CD14-positive monocyte (primary cell): ENCODE measurements at places on chromosomes 7 and 10. TPM values are rescaled to one million over a fixed set of nuclear protein-coding genes. Genes with fewer than 3 reads are reported as not detected.

The CNPY1 gene
- not detected for polyA plus RNA-seq

The GPR26 gene
- not detected for polyA plus RNA-seq

The NPC1L1 gene
- 0.01 and 0.04 TPM in 2 replicates for polyA plus RNA-seq

The IL6 gene
- polyA plus RNA-seq: 0.81 and 3.5 TPM in 2 replicates

The NUTM2B gene
- polyA plus RNA-seq: not detected

DNA sequence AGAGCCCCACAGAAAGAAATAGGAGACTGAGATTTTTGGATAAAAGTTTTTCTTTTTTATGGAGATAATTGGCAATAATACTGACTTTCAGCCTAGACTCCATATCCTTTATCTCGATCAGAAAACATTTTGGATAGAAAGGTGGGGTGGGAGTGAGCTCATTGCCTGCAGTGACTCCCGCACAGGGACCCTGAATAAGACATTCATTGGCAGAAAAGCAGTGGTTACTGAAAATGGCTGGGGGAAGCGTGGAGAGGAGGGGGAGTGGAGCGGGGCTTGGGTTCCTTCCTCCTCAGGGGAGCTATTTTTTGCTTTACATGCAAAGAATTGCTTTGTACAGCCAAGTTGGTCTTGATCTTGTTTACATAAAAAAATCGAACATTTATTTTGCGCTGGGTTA, 90.4 kb upstream of the BMPER start:
- no peaks in the 10 kb centered on the region for H3K27me3 ChIP-seq
- H3K4me3 ChIP-seq: no peak overlapping the region
- DNase-seq: no peak
- H3K27ac ChIP-seq: no peak overlapping the region

DNA sequence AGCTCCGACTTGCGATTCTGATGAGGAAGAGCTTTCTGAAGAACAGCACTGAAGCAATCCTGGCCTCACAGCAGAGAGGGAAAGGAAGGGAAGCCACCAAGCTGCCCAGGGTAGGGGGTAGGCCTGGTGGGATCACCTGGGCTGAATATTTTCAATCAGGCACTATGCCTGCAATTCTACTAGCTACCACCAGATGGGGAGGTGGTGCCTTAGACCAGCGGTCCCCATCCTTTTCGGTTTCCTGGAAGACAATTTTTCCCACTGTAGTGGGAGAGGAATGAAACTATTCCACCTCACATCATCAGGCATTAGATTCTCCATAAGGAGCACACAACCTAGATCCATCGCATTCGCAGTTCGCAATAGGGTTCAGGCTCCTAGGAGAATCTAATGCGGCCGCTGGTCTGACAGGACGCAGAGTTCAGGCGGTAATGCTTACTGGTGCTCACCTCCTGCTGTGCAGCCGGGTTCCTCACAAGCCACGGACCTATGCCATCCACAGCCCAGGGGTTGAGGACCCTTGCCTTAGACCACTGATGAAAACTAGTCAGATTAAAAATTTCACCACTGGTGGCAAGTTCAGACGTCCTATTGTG, 2.7 kb downstream of the LRRC20 start:
- H3K4me1 ChIP-seq: peaks cover 15% of the 10 kb centered on the region
- DNase-seq: no peak
- peaks cover 11% of the 10 kb centered on the region for H3K27me3 ChIP-seq
- no peak overlapping the region for H3K4me3 ChIP-seq

GRCh38 chr10:18159557-18159956, 19.3 kb downstream of the CACNB2 start:
- H3K4me1 ChIP-seq: no peaks in the 10 kb centered on the region
- no peaks in the 10 kb centered on the region for H3K27me3 ChIP-seq
- no peak for DNase-seq
- no peak overlapping the region for H3K4me3 ChIP-seq
- no peak overlapping the region for H3K27ac ChIP-seq

DNA sequence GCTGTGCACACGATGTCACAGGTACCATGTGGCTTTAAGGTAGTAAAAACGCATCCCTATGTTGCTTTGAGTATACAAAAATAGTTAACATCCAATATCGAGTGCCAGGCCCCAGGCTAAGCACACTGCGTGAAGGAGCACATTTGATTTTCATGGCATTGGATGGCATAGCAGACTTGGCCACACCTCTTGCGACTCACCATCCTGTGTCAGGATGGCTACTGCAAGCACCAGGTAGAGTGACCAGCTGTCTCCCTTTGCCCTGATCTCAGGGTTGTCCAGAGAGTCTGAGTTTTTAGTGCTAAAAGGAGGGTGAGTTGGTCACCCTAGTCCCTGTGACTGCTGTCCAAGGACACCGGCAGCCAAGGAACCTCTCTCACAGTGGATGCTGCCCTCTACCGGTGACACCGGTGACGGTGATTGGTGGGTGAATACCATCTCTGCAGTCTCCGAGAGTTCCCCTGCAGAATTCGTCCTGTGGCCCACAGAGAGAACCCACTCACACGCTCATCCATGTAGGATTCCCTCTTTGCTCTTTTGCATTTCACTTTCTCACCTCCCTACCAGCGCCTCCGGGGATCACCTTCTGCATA, 76.1 kb downstream of the BICC1 start:
- H3K4me3 ChIP-seq: no peak overlapping the region
- H3K27ac ChIP-seq: no peak overlapping the region
- no peak for DNase-seq
- no peaks in the 10 kb centered on the region for H3K36me3 ChIP-seq
- H3K27me3 ChIP-seq: no peaks in the 10 kb centered on the region

- no peaks in the 10 kb centered on the region for H3K4me1 ChIP-seq
- H3K27ac ChIP-seq: no peak overlapping the region
- no peak for DNase-seq
Observed at GRCh38 chr7:132168239-132168638, 408.0 kb downstream of the PLXNA4 start.

- H3K36me3 ChIP-seq: no peaks in the 10 kb centered on the region
- no peaks in the 10 kb centered on the region for H3K4me1 ChIP-seq
- no peaks in the 10 kb centered on the region for H3K27me3 ChIP-seq
- no peak overlapping the region for H3K27ac ChIP-seq
Observed at GRCh38 chr10:51156926-51157325, 82.6 kb downstream of the PRKG1 start.
